Naive thymus-derived CD4-positive, alpha-beta T cell (primary cell): ENCODE measurements at places on chromosomes 4 and X. TPM values are rescaled to one million over a fixed set of nuclear protein-coding genes. Genes with fewer than 3 reads are reported as not detected.

BEND2 gene
- total RNA-seq: not detected

RXFP1 gene
- not detected for total RNA-seq

MSL3 gene
- total RNA-seq: 120 TPM

DNA sequence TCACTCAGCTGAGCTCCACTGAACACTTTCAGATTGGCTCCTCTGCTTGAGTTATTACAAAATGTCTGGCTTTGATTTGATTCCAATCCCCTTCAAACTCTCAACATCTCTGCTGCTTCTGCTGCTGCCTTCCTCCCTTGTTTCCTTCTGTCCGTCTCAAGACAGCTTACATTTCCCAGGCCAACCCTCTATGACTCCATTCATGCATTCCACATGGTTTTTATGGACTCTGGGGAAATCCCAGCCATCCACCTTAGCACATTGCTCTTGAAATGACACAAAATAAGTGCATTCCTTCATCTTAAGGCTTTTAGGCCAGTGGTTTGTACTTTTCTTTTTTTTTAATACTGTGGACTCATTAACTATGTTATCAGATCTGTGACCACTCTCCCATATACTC lies 68.5 kb upstream of the TMEM164 start:
- DNase-seq: no peak

DNA sequence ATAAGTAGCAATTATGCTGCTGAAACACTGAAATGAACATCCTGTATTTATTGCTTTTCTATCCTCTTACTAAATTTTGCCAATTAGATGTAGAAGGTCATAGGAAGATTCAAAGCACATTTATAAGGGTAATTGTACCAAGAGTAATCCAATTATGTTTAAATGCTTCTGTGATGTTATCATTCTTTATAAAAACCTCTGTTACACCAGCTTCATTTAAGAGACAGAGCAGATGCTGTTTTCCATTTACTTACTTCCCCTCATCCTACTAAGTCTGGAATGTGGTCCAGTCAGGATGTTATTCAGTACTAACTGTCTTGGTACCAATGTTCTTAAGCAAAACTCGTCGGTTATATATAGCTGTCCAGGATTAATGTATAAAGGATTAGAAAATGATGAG lies 539.6 kb downstream of the PDHA2 start:
- no peak for DNase-seq

- DNase-seq: no peak
Measured at GRCh38 chr4:145945431-145946155, 7.0 kb upstream of the ZNF827 start.

GRCh38 chrX:73577361-73577760 lies 14.4 kb downstream of the CHIC1 start:
- no peak for DNase-seq
